ENCODE measurements at places on chromosomes 11 and 22.

DNA sequence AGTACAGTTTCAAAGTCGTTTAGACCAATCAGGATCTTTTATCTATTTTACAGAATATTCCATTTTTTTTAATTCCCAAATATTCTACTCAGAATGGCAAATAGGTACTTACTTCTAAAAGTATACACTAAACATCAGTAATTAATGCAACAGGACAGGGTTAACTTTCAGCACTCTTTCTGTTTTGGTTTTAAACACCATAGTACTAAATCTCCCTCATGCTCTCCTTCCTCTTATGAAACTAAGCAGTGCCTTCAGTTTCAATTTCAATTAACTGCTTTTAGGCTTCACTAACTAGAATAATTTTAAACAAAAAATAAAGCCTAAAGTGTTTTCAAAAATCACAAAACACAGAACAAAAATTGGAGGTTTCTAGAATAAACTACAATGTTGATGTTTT is 57.9 kb downstream of the NOX4 start:
- DNase-seq: no peak

- peak; percentile 64 for DNase-seq
These were observed 6.0 kb downstream of the VSIG2 start for GRCh38 chr11:124745835-124746620.

DNA sequence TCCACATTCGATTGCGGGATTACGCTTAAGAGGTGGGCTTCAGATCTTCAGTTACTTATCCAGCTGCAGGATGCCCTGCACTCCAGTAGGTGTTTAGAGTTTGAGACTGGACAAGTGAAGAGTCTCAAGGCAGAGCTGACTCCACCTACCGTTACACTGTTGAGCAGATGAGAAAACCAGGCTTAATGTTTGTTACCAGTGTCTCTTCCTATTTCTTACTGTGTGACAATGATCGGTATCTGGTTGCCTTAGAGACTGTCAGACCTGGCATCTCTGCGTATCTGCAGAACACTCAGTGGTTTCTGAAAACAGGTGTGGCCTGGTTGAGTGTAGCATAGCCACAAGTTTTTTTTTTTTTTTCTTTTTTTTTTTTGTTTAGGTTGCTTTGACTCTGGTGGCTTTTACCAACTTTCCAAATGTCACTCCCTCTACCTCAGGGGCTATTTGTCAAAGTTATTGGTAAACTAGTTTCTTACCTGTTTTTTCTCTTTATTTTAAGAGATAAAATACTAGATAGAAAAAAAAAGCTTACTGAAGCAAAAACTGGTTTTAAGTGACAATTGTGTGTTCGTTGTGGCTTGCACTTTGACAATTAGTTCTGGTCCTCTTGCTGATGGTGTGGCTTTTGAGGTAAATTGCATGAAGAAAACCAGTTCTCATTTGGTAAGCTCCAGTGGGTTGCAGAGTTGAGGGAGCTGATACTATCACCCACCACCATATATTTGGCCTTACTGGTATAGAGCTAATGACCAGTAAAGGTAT is 284.8 kb downstream of the ETS1 start:
- DNase-seq: no peak

DNA sequence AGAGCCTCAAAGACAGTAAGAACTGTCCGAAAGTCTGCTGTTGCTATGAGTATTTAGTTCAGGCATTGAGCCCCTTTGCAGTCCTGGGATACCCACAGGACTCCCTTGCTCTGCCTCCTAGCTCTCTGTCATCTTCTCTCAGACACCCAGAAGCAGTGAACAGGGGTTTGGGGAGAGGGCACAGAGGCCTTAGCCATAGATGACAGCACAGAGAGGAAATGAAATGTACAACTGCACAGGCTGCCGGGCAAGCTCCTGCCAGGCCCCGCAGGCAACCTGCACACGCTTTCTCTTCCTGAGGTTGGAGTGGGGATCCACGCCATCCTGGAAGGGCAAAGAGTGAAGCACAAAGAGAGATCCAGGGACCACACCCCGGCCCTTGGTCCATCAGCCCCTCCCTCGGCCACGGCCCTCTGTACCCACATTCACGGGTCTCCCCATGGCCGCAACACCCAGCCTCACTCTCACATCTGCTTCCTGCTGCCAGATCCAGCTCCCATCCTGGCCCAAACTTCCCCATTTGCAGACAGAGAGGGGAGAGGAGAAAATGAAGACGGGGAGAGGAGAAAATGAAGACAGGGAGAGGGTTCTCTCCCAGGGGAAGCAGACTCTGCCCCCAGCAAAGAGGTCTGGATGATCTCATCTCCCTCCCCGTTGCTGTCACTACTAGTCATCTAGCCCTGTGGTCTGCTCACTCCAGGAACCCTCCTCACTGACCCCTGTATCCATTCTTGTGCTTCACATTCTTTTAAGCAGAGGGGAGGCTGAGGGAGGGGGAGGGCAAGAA is 40.7 kb downstream of the CD6 start:
- DNase-seq: no peak

- DNase-seq: no peak
These were observed 31.3 kb upstream of the TEAD1 start for GRCh38 chr11:12642806-12643428.

GRCh38 chr11:76095891-76096290 is 110.4 kb downstream of the WNT11 start:
- DNase-seq: no peak

GRCh38 chr11:98512938-98513337 is 507.8 kb upstream of the CNTN5 start:
- no peak for DNase-seq
